Mucosa of descending colon (tissue), 3 donors: ENCODE measurements at places on chromosomes 1 and 21. TPM values are rescaled to one million over a fixed set of nuclear protein-coding genes. Genes with fewer than 3 reads are reported as not detected.

GRCh38 chr1:206503591-206504362 is 3.6 kb upstream of the RASSF5 start:
- DNase-seq, result peak; percentile 34

GRCh38 chr21:34810786-34811185 is 142.0 kb downstream of the CLIC6 start:
- no peak for DNase-seq

DNA sequence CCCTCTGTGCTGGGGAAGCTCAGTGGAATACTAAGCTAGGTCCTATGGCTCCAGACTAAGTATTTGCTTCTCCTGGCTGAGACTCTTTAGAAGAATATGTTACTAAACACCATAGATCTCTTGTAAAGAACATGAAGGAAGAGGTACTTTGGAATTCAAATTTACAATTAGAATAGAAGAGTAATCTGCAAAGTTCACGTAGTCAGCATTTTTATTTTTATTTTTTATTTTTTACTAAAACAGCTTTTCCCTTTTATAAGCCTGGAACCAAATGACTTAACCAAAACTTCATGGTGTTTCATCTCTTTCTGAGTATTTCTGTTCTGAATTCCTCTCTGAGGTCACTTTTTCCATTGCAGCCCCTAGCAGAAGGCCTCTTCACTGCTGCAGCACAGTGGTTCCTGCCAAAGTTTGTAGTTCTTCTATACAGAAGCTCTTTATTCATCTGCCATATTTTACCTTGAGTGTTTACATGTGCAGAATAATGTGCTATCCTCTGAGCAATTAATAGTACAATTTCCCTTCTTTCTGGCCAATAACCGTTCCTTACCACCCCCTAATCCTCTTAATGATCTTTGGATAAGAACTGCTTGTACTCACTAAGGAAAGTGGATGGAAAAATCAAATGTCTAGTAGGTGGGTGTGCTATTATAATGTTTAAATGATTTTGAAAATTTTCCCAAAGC is 27.2 kb downstream of the TSEN15 start:
- DNase-seq, result no peak

DNA sequence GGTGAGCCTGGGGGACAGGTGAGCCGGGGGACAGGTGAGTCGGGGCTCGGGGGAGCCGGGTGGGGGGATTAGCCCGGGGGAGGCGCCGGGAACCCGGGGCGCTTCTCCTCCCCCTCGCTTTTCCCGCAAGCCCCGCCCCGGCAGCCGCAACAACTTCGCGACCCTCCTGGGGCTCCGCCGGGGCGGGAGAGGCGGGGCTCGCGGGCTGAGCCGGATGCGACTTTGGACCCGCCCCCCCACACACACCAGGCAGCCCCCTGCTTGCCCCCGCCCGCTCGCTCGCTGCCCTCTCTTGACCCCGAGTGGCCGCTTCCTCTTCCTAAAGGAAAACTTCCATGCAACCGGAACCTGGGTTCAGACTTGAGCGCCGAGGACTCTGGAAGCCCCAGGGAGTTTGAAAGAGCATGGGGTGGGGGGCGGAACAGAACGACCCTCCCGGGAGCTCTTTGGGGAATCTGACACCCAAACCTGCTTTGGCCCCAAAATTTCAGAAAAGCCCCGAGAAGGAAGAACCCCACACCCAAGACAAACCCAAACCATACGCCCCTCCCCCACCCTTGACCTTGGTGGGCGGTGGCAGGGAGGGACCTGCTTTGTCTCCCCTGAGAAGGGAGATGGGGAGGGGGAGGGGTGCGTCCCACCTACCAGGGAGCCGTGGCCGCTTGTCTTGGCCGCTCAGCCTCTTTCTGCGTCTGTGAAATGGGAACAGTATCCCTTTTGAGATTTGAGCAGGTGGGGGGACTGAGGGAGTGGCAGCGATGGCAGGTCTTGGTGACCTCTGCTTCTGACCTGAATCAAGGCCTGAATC is 550 bp downstream of the ARHGEF16 start:
- peak; percentile 76 for DNase-seq

DNA sequence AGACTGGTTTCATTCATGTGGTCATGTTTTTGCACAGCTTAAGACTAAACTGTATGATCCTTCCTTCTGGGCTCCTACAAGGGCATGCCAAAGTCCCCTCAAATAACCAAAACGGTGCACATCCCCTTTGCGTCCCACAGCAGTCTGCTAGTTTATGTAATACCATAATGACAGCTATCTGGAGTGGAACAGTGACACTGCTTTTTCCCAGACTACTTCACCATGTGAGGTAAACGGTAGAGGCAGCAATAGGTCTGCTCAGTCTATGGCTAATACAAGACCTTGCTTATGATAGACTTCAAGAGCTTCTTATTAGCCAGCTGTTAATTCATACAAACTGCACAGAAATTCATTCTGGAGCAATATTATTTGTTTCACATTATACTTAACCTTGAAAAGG is 395.5 kb downstream of the SMYD3 start:
- no peak for DNase-seq

DNA sequence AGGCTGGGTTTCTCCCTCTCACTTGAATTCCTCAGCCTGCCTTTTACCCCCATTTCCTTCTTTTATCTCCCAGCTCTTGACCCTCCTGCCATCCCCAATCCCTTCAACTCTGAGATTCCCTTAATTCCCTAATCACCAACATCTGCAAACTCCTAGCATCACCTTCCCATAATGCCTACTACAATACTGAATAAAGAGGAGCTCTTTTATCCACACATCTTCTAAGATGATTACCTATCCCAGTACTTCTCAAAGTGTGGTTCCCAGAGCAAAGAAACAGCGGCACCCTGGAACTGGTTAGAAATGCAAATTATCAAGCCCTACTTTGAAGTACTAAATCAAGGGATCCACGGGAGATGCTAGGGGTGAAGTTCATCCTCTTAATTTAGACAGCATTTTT is 21.2 kb upstream of the UBE2U start:
- DNase-seq, result no peak

- DNase-seq, result no peak
Measured at GRCh38 chr1:192147221-192147620, 11.0 kb upstream of the RGS18 start.

GRCh38 chr1:177890479-177890878 is 79.4 kb downstream of the SEC16B start:
- DNase-seq, result no peak

AKR7A3 gene
- total RNA-seq, result 97.8 TPM

FCGR3B gene
- 1.5 TPM for total RNA-seq

AGL gene
- total RNA-seq, result 24.6 TPM

FOXO6 gene
- 2.0 TPM for total RNA-seq

FCER1A gene
- 0.46 TPM for total RNA-seq
